ENCODE measurements at places on chromosomes 5 and 9. TPM values are rescaled to one million over a fixed set of nuclear protein-coding genes. Genes with fewer than 3 reads are reported as not detected.

The PCDHGA11 gene
- 19.8 TPM for total RNA-seq

The CTSV gene
- total RNA-seq = not detected

The SPATA31E1 gene
- not detected for total RNA-seq

The PCDHB16 gene
- total RNA-seq = 0.81 TPM

The HACD4 gene
- total RNA-seq = 14.5 TPM

The FAM240B gene
- total RNA-seq = not detected

The FAM151B gene
- 10.1 TPM for total RNA-seq

The GBGT1 gene
- 5.8 TPM for total RNA-seq

The PCDHGA2 gene
- total RNA-seq = 4.2 TPM

The PRDM9 gene
- not detected for total RNA-seq

The FBP1 gene
- not detected for total RNA-seq

The PCDHB13 gene
- 1.2 TPM for total RNA-seq

The HRH2 gene
- 1.3 TPM for total RNA-seq

The POU5F2 gene
- 2.6 TPM for total RNA-seq

The ZNF658 gene
- total RNA-seq = 5.8 TPM

The GRM6 gene
- under 0.01 TPM for total RNA-seq
